Ureter (tissue), 1 donor: ENCODE measurements at places on chromosomes 16 and 17. TPM values are rescaled to one million over a fixed set of nuclear protein-coding genes. Genes with fewer than 3 reads are reported as not detected.
A peak's percentile ranks its signal among the peaks of the same experiment; 100 is the strongest.

- DNase-seq, result no peak
These were observed 31.2 kb downstream of the CHD9 start for GRCh38 chr16:53085931-53086421.

GRCh38 chr16:57992084-57992483, 8.4 kb downstream of the ZNF319 start:
- no peak for DNase-seq

DNA sequence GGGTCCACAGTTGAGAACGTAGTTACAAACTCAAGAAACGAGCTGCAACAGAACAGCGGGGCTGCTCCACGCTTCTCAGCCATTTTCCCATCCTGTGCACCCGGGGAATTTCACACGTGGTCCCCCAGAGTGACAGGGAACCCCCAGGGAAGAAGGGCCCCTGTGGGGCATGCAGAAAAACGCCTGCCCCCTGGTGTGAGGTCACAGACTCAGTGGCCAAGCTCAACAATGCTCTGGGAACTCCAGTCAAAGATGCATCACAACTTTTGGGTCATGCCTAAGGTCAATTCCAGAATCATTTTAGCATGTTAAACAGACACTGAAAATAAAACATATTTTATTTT, 115.4 kb downstream of the ZNF778 start:
- DNase-seq, result no peak

GRCh38 chr16:51953286-51953985, 593.5 kb downstream of the TOX3 start:
- no peak for DNase-seq

DNA sequence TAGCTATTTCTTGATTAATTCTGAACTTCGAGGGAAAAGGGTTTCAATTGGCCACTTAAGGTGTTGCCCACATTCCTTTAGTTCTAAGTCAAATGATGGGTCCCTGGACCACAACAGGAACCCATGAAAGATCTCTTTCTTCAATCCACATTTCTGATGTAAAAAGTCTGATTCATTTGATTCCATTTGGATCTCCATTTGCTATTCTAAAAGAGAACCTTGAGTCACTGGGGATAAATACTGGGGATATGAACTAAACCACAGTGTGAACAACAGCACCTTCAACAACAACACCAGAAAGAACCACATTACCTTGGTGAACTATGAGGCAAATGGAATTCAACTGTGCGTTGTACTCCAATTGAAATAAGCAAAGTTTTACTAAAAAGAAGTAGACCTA, 108.9 kb upstream of the IRX5 start:
- DNase-seq, result no peak

- no peak for DNase-seq
These were observed 107.0 kb downstream of the PLCG2 start for GRCh38 chr16:81885976-81886586.

- DNase-seq, result no peak
These were observed 192.6 kb downstream of the CPPED1 start for GRCh38 chr16:12611006-12611477.

DNA sequence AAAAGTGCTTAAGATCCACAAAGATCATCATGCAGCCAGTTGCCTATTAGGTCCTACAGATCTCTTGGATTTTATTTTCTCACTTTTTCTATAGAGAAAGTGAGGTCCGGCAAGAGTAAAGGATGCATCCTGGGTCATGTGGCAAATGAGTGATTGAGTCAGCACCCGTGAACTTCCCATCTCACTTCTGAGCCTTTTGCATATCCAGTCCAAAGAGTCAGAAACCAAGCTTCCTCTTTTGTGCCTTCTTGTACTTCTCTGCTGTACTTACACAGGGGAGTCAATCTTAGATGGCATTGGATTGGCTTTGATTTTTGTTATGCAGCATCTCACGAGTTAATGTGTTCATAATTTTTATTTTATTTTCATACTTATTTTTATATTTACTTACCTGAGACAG, 114.2 kb upstream of the IRX5 start:
- no peak for DNase-seq

DNA sequence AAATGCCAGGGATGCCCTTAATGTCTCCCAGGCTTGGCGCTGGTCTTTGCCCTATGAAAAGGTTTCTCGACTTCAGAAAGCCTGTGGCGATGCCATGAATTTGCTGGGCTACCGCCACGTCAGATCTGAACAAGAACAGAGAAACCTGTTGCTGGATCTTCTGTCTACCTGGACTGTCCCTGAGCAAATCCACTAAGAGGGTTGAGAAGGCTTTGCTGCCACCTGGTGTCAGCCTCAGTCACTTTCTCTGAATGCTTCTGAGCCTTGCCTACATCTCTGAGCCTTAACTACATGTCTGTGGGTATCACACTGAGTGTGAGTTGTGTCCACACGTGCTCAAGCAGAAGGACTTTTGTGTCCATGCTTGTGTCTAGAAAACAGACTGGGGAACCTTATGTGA, 11.4 kb downstream of the CHST4 start:
- DNase-seq, result peak; percentile 46

- DNase-seq, result no peak
These were observed 7.5 kb downstream of the RFFL start for GRCh38 chr17:35056013-35056412.

- DNase-seq, result no peak
These were observed 195.8 kb upstream of the FOXF1 start for GRCh38 chr16:86314402-86315025.

GRCh38 chr16:28009586-28010373, 53.7 kb downstream of the GSG1L start:
- no peak for DNase-seq

DNA sequence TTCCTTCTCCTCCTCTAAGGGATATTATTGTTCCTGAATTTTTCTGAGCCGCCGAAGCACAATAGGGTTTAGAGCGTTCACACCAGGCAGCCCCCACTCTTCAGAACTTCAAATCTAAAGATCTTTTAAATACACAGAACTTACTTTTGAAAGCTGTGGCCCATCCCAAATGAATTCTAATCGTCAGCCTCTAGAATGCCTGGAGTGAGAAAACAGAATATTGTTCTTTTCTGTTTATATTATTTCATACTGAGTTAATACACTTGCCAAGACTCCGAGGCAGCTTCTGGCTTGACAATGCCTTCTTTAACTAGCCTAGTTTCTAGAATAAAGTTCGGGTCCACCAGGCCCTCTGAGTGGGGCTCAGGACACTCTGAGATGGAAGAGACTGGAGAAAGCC, 405.6 kb downstream of the WWOX start:
- DNase-seq, result no peak

DNA sequence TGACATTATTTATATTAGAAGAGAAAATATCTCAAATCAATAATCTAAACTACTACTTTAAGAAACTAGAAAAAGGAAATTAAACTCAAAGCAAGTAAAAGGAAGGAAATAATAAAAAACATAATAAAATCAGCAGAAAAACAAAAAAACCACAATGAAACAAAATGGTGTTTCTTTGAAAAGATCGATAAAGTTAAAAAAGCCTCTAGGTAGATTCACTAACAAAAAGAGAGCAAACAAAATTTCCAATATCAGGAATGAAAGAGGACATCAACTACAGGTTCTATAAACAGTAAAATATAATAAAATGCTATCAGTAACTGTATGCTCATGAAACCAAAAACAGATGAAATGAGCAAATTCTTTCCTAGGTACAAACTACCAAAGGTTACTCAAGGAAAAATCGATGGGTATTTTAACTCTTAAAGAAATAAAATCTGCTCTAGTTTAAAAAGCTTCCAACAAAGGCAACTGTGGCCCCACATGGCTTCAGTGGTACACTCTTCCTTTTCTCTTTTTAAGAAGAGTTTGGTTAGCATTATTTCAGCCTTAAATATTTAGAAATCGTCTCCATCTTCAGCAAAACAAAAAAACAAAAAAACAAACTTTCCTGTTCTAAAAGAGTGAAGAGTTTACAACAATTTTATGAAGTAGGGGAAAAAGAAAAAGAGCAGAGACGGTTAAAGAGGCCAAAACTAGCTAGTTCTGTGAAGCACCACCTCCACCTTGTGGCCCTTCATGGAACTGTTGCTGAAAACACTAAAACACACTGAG, 102.2 kb downstream of the TRIM37 start:
- peak; percentile 69 for DNase-seq

Gene TOP2A
- total RNA-seq, result 2.9 TPM

Gene AGRP
- not detected for total RNA-seq

Gene PTX4
- total RNA-seq, result 0.34 TPM
